ENCODE measurements at places on chromosomes 5 and 9. TPM values are rescaled to one million over a fixed set of nuclear protein-coding genes. Genes with fewer than 3 reads are reported as not detected.
A peak's percentile ranks its signal among the peaks of the same experiment; 100 is the strongest.

The AHRR gene
- total RNA-seq = 2.4 TPM

The C9 gene
- 0.20 TPM for total RNA-seq

The SH2D3C gene
- total RNA-seq = 0.05 TPM

- peak; percentile 61 for DNase-seq
Observed at GRCh38 chr5:39376293-39376714, 12.0 kb upstream of the C9 start.

DNA sequence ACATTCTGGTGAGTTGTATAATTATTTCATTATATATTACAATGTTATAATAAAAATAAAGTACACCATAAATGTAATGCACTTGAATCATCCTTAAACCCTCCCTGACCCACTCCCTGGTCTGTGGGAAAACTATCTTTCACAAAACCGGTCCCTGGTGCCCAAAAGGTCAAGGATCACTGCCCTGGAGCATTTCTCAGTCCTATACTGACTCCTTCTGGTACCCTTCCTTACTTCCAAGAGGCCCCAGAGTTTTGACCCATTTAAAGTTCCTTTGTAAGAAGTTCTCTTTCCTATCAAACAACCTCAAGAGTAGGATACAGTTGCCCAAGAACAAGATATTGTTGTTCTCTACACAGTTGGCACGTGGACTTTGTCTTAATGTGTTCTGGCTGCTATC lies 88.9 kb upstream of the TRPM3 start:
- DNase-seq = no peak

DNA sequence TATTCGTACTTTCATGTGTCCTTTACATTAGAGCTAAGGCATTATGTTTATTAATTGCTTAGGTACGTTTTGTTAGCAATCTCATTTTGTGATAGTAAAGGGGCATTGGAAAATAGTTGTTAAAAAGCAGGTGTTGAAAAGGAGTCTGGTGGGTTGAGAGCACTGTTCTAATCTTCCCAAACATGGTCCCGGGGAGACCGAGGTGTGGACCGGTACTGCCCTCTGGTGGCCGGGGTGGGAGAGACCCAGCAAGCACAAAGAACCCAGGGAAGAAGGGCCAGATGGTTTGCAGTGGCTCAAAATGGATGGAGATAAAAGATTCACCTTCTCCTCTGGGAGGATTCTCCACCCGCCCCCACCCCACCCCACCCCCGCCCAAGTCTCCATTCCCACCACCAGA lies 26.1 kb downstream of the IDNK start:
- peak; percentile 15 for DNase-seq

- peak; percentile 95 for DNase-seq
Observed at GRCh38 chr5:61449804-61450492, 117.9 kb downstream of the ZSWIM6 start.

Data from renal cortical epithelial cell (primary cell).